Activated CD8-positive, alpha-beta memory T cell treated with anti-CD3 and anti-CD28 coated beads for 4 hours (primary cell): ENCODE measurements at places on chromosomes 4 and X.

DNA sequence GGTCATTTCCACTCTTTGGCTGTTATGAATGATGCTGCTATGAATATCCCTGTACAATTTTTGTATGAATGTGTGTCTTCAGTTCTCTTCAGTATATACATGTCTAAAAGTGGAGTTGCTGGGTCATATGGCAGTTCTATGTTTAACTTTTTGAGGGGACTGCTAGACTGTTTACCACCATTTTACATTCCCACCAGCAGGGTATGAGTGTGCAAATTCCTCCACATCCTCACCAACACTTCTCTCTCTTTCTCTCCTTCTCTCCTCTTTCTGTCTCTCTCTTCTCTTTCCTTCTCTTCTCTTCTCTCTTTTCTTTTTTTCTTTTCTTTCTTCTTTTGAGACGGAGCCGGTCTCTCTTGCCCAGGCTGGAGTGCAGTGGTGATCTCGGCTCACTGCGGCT is 7.8 kb downstream of the WWC2 start:
- no peak for DNase-seq

- no peak for DNase-seq
Measured at GRCh38 chrX:153499876-153500275, 5.1 kb downstream of the BGN start.

- no peak for DNase-seq
Measured at GRCh38 chr4:54218736-54219135, 10.4 kb upstream of the PDGFRA start.

- DNase-seq = no peak
Measured at GRCh38 chr4:122814426-122814825, 12.2 kb upstream of the FGF2 start.

- no peak for DNase-seq
Measured at GRCh38 chr4:70855464-70855863, 15.8 kb upstream of the GRSF1 start.

DNA sequence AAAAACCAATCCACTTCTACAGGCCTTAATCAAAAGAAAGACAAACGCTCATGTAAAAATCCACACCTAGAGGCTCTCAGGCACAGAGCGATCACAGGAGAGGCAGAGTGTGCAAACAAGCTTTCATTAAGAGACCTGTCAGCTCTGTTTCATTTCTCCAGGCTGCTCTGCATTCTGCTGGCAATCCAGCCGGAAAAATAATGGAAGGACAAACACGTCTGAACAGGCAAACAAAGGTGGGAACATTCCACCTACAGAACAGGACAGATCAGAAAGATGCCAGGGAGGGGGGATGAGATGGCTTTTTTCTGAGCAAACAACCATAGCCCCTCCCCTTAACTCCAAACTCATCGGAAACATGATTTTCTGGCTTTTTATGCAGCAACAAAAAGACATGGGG is 9.7 kb downstream of the SOD3 start:
- DNase-seq = no peak

GRCh38 chr4:117466388-117466787 is 381.0 kb upstream of the TRAM1L1 start:
- no peak for DNase-seq

DNA sequence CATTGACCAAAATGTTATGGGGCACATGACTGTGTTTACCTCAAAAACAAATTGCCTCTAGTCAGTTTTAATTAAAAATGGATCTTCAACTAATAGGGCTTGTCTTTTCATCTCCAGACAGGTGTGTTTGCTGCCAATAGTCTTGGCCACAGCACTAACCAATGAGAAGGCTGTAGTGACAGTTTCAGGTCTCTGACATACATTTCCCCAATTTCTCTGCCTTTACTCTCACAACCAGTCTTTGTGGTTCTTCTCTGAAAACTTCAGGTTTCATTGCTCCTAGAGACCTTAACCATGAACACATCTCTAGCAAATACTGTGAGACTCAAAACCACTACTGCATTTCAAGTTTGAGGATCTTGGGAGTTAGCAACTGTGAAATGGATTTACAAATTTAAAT is 3.5 kb upstream of the EDNRA start:
- no peak for DNase-seq

DNA sequence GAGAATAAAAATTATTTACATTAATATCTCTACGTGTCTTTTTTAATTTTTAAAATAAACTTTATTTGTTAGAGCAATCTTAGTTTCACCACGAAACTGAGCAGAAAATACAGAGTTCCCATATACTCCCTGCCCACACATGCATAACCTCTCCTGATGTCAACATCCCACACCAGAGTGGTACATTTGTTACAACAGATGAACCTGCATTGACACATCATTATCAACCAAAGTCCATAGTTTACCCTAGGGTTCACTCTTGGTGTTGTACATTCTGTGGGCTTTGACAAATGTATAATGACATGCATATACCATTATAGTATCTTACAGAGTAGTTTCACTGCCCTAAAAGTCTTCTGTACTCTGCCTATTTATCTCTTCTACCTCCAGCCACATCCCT is 110.6 kb upstream of the OTUD4 start:
- DNase-seq = no peak

- no peak for DNase-seq
Measured at GRCh38 chrX:15202454-15203177, 67.3 kb downstream of the ASB9 start.

- DNase-seq = no peak
Measured at GRCh38 chr4:184755278-184755677, 21.4 kb upstream of the CENPU start.

DNA sequence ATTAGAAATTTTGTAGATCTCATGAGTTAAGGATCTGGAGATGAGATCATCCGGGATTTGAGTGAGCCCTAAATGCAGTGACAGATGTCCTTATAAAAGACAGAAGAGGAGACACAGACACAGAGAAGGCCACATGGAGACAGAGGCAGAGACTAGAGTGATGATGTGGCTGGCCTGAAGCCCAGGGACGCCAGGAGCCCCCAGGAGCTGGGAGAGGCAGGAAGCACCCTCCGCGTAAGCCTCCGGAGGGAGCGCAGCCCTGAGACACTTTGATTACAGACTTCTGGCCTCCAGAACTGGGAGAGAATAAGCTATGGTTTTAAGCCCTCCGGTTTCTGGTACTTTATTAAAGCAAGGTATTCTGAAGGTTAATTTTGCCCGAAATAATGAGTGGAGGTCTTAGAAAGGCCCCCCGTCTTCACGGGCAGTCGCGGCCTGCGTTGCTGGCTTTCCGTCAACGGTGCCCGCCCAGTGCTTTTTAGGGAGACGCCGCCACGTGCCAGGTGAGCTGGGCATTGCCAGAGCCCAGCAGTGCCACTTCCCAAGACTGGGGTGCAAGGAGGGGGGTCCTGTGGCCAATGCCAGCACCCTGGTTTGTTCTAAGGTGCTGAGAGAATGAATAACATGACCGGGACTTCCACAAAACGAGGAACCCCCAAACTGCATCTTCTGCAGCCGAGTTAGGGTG is 8.1 kb downstream of the DHRSX start:
- DNase-seq = no peak

DNA sequence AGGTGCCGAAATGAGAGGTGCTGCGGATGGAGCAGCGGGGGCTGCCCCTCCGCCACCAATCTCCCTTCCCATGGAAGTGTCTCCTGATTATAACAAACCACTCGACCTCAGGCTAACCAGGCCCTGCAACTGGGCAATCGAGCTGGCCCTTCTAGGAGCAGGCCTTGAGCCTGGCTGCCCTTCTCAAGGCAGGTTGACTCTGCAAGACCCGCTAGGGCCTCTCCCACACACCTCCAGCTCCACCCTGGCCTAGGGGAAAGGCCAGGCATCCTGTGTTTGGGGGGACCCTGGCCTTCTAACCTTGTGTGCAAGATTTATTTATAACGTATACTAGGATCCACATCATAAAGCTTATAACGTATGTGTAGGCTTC is 3.7 kb upstream of the BCOR start:
- DNase-seq = no peak

DNA sequence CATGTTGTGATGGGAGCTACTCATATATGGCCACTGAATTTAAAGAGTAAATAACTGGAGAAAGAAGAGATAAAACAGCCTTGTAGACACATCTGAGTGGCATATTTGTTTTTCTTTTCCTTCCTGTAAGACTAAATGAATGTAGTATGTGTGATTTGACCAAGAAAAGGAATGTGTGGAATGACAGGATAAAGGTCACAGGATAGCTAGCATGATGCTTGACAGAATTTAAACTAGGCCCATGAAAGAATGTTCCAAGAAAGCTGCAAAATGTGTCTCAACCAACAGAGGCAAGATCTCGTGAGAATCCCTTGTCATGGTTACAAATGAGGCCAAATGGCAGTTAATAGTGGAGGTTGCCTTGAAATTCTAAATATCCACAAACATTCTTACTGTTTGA is 137.0 kb downstream of the KCNIP4 start:
- no peak for DNase-seq

- DNase-seq = no peak
Measured at GRCh38 chr4:181520790-181521189, 722.4 kb upstream of the TENM3 start.

DNA sequence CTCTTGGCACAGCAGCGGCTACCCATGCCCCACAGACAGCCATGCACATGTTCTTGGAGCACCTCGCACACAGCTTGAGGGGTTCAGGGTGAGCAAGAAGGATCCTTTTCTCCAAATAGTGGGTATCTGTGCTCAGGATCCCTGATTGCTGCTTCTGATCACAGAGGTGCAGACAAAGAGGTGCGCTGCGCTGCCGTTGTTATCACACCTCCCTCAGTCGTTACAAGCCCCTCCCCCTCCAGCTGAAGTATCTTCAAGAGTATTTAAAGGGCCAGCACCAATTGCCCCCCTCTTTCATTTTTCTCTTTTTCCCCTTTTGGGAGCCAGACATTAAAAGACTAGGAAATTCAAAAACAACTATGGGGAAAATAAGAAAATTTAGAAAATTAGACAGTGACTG is 44.3 kb downstream of the NELFA start:
- DNase-seq = no peak

DNA sequence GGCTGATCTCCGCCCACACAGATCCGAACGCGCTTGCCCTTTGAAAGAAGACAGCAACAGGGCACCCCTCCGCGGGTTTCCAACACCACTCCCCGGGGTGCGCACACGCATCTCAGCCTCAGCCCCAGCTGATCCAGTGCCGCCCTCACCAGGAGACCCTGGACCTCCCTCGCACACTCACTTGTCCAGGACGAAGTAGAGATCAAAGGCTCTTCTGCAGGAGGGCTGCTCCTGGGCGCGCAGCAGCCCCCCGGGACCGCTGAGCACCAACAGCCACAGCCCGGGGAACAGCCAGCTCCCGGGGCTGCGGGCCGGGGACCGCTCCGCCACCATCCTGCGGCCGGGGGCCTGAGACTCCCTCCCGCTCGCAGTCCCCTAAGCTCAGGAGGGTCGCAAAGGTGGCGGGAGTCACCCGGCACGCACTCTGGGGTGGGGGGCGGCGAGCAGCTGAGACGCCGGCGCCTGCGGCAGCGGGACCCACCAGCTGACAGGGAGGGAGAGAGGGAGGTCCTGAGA is 743 bp downstream of the ANTXR2 start:
- peak; percentile 40 for DNase-seq

- no peak for DNase-seq
Measured at GRCh38 chrX:53594354-53594753, 92.2 kb downstream of the HUWE1 start.

DNA sequence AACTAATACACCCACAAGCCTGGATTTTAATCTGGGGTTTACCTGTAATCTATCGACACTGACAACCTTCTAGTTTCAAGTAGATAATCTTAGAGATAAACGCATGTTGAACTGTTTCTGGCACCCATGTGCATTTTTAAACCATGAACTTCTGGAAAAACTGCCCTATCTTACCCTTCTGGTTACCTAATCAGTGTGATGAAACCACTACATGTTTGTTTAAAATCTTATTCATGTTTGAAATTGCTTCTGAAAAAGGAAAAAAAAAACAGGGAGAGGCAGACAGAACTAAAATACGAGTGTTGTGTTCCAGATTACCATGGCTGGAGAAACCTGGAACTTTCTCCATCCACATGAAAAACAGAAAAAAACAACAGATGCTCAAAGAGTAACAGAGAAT is 139.3 kb downstream of the MID1IP1 start:
- DNase-seq = no peak

DNA sequence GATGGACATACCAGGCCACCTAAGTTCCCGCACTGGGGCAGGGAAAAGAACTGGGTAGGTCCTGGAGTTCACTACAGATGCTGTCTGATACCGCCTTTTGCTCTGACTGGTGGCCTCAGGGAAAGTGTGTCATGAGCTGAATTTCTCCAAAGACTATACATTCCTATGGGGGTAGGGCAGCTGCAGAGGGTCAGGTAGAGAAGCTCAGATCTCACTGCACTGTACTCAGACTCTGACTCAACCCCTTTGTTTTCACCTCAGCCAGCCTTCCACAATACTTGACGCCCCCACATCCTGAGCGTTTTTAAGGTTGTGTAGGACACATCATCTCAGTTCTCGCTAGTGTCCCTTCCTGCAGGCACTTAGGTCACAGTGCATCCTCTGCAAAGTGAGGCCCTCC is 7.8 kb downstream of the GATB start:
- DNase-seq = no peak

DNA sequence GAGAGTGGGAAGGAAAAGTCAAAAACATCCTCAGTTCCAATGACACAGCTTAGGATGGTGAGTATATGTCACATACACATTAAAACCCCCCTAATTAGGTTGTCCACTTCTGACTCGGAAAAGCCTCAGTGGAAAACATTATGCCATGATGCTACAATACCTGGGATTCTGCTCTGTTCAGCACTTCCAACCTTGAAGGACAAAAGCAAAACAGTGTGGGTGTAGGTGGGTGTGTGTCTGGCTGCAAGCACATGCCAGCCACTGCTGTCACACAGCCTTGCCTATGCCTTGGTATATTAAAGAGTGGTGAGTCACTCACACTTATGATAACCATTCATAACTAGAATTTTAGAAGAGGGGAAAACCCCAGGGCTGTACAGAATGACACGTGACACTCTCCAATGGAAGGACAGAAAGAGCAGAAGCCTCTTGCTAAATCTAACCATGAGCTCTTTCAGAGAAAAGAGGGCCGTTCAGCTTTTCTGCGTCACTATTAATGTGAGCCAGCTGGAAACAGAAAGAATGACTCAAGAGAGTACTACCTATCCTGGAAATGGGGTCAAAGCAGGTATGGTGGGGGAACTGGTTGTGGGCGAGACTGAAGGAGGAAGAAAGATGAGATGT is 159.6 kb downstream of the TET2 start:
- DNase-seq = peak; percentile 37

GRCh38 chr4:185534866-185535611 is at the start of gene PDLIM3:
TSS of gene PDLIM3 (minus strand) at chr4:185535507. CDS start at chr4:185535434, 73 bp downstream.
- DNase-seq = no peak

DNA sequence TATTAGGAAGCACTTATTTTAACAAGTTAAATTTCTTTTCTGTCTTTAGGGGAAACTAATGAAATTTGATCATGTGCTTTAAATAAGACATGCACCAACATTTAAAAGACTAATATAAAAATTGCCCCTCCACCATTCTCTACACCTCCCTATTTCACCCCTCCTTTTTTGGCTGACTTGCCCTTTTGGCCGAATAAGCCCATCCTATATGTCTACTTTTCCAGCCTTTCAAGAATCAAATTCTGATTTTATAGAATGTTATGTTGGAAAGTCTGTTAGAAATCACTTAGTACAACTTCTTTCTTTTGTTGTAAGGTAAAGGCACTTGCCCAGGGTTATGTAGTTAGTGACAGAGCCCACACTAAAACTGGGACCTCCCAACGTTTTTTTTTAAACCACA is 1.8 kb downstream of the CAPN6 start:
- no peak for DNase-seq

- DNase-seq = no peak
Measured at GRCh38 chrX:81174286-81174685, 27.4 kb downstream of the HMGN5 start.

GRCh38 chr4:101086801-101087586 is 260.3 kb downstream of the PPP3CA start:
- no peak for DNase-seq
